ENCODE measurements at places on chromosomes 16 and 17.
A peak's percentile ranks its signal among the peaks of the same experiment; 100 is the strongest.

DNA sequence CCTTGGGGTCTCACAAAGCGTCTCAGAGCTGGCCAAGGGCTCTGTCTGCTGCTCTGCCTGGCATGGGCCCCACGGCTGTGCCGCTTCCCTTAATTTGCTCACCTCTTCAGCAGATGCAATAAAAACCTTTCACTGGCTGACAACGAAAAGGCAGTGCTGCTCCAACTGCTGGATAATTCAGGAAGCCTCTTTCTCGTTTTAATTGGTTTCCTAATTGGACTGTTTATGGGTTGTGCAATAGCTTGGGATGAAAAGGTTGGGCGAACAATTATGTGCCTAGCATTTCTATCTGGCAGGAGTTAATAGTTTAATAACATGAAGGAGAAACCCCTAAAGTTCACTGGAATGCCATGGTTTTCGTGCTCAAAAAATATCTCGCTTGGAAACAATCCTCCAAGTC is 234.1 kb upstream of the IRX5 start:
- DNase-seq, result no peak

DNA sequence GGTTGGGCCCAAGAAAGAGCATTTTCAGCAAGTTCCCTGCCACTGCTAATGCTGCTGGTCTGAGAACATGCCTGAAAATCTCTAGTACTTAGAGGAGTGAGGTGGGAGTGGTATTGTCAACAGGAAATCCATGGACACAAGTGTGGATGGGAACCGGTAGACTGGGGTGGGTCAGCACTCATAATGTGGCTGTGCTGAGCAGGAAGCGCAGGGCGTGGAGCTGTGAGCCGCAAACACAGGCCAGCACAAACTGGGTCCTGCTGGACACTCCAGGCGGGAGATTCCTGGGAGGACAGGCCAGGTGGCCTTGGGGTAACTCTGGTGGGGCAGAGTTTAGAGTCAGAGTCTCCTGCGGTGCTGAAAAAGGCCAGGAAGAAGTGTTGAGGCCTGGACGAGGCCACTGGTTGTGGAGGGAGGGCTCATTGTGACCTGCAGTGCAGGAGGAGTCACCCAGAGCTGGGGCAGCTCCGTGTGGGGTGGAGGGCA is 62.6 kb downstream of the BANP start:
- DNase-seq, result no peak

GRCh38 chr16:52191531-52192134 is 355.3 kb downstream of the TOX3 start:
- DNase-seq, result peak; percentile 24

- DNase-seq, result no peak
These were observed 51.6 kb upstream of the CORO6 start for GRCh38 chr17:29674281-29674680.

GRCh38 chr16:12837291-12837690 is 33.6 kb upstream of the CPPED1 start:
- no peak for DNase-seq

DNA sequence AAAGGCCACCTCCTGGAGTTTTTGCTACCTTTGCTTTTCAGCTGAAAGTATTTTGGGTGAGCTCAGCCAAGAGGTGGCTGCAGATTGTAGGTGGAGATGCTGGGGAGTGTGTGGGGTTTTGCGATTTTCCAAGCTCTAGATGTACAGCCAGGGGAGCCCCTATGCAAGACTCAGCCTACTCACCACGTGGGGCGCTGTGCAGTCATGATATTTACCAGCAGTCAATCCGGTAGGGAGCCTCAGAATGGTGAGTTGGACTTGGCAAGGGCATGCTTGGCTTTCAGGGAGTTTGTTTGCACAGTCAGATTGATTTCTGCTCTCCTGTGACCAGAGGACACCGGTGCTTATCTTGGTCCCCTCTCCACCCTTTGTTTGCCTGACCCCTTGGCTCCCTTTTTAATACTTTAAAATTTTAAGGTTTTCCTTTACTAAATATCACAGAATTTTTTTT is 175.3 kb downstream of the UTP18 start:
- peak; percentile 60 for DNase-seq

GRCh38 chr17:73820686-73821448 is 176.6 kb upstream of the SDK2 start:
- DNase-seq, result no peak

DNA sequence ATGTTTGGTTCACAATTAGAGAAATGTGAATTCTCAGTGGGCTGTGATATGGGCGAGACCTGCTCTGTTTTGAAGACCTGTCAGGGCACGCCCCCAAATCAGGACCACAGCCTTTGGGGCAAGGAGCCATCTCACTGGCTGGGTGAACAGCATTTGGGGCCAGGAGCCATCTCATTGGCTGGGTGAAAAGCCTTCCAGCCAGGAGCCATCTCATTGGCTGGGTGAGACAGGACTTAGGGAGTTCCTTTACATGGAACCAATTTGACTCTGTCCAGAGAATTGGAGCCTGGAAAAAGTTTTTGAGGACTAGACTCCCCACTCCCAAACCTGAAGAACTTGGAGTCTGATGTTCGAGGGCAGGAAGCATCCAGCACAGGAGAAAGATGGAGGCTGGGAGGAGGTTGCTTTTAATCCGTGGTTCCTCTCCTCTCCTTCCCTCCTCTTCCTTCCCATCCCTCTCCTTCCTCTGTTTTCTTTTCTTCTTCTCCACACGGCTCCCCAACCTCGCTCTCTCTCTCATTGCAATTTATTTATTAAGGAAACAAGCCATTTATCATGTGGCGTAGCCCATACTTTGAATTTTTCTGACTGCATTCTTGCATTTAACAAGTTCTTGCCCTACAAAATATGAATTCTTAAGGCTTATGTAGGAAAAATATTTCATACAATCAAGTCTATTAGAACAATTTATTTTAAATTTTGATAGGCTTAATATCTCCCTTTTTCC is 19.7 kb downstream of the FOXL1 start:
- no peak for DNase-seq

DNA sequence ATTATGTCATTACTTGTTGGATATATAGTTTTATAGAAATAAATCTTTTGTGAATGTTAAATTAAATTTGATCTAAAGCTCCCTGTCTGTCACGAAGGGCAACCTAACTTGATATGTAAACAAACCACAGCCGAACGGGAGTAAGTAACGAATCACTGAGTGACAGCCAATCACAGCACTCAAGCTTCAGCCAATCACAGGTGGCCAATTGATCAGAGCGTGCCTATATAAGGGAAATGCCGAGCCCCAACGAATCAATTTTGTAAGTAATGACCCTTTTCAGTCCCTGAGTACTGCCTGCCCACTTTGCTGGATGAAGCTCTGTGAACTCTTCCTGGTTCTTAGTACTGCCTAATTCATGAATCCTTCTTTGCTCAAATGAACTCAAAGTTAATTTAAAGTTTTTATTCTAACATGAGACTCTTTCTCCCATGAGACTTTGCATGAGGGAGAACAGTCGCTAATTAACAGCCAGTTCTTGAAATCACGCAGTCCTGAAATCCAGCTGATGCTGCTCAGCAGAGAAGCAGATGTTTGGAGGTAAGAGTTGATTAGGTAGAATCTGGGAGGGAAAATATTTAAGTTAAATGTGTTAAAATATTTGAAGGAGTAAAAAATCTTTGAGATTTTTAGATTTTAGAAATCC is 302.2 kb downstream of the CNTNAP4 start:
- no peak for DNase-seq

- DNase-seq, result no peak
These were observed 804.5 kb upstream of the SOX9 start for GRCh38 chr17:71316176-71316897.

DNA sequence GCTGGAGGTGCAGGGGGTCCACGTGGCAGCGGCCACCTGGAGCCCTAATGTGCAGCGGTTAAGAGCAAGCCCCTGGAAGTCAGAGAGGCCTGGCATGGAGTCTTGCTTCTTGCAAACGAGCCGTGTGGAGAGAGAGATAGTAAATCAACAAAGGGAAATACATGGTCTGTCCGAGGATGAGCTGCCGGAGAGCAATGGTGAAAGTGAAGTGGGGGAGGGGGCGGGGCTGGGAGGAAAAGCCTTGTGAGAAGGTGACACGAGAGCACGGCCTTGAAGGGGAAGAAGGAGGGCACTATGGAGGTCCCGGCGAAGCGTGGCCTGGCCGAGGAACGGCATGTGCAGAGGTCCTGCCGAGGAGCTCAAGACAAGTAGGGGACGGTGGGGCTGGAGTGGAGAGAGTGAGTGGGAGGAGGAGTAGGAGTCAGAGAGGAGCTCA is 6.0 kb upstream of the SERPINF1 start:
- no peak for DNase-seq

DNA sequence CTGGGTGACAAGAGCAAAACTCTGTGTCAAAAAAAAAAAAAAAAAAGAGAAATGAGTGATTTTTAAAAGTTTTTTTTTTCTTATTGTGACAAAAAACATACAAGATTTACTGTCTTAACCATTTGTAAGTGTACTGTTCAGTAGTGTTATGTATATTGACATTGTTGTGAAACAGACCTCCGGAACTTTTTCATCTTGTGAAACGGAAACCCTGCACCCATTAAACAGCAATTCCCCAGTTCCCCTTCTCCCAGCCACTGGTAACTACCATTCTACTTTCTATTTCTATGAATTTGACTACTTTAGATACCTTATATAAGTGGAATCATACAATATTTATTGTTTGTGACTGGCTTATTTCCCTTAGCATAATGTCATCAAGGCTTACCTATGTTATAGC is 18.7 kb downstream of the DUS2 start:
- no peak for DNase-seq

- no peak for DNase-seq
These were observed 23.3 kb downstream of the ZC3H18 start for GRCh38 chr16:88593489-88593888.
